Stimulated activated CD4-positive, alpha-beta T cell treated with anti-CD3 and anti-CD28 coated beads, Interleukin-1b, Interleukin-23, amount 100 ng/mL, for 1 hour (primary cell): ENCODE measurements at places on chromosomes 16 and 17.
A peak's percentile ranks its signal among the peaks of the same experiment; 100 is the strongest.

- no peak for DNase-seq
Observed at GRCh38 chr16:50902457-50902856, 160.6 kb downstream of the CYLD start.

DNA sequence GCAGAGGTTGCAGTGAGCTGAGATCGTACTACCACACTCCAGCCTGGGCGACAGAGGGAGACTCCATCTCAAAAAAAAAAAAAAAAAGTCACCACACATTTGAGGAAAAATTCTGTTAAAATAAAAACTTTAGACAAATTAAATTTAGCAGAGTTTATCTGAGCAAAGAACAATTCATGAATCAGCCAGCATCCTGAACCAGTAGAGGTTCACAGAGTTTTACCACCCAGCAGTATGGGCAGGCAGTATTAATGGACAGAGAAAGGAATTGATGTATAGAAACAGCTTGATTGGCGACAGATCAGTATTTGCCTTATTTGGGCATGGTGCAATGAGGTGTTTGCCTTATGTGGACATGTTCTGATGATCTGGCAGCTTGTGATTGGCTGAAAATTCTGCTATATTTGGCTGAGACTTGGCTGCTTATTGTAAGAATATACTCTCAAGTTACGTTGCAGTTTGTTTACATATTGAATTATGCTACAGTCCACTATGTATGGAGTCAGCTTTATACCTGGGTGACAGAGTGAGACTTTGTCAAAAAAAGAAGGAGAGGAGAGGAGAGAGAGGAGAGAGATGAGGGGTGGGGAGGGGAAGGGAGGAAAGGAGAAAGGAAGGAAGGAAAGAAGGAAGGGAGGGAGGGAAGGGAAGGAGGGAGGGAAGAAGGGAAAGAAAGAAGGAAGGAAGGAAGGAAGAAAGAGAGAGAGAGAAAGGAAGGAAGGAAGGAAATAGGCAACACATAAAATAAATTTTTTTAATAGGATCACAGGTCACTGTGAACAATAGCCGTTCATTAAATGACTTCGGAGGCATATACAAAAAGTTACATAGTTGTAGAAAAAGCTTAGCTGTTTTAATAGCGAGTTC is 14.6 kb downstream of the ABCC3 start:
- DNase-seq, result no peak

- no peak for DNase-seq
Observed at GRCh38 chr17:43841282-43841681, 5.7 kb upstream of the CD300LG start.

DNA sequence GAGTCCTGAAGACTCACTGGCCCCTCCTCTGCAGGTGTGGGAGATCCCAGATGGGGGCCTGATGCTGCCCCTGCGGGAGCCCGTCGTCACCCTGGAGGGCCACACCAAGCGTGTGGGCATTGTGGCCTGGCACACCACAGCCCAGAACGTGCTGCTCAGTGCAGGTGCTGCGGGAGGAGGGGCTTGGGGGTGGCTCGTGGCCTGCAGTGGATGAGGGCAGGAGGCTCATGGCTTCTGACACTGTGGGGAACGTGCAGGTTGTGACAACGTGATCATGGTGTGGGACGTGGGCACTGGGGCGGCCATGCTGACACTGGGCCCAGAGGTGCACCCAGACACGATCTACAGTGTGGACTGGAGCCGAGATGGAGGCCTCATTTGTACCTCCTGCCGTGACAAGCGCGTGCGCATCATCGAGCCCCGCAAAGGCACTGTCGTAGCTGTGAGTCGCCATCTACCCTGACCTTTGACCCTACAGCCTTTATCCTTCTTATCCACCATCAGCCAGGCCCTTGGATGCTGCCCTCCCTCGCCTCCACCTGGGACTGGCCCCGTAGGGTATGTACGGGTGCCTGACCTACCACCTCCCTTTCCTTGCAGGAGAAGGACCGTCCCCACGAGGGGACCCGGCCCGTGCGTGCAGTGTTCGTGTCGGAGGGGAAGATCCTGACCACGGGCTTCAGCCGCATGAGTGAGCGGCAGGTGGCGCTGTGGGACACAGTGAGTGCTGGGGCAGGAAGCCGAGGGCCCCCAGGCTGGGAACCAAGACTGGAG is 3.6 kb downstream of the CORO1A start:
- DNase-seq, result peak; percentile 88
